ENCODE measurements at places on chromosomes 6 and 20.

DNA sequence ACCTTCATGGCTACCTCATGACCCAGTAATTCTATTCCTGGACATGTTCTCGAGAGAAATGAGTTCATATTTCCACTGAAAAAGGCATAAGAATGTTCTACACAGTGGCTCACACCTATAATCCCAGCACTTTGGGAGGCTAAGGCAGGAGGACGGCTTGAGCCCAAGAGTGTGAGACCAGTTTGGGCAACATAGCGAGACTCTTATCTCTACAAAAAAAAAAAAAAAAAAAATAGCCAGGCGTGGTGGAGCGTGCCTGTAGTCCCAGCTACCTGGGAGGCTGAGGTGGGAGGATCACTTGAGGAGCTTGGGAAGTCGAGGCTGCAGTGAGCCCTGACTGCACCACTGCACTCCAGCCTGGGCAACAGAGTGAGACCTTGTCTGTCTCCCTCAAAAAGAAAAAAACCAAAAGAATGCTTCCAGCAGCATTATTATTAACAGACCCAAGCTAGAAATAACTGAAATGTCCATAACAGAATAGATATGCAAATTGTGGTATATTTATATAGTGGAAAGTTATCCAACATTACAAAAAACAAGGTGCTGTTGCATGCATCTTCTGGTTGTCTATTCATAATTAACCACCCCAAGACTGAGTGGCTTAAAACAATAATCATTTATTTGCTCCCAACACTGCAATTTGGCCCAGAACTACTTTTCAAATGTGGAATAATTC lies 9.4 kb upstream of the RAB44 start:
- no peak for DNase-seq

DNA sequence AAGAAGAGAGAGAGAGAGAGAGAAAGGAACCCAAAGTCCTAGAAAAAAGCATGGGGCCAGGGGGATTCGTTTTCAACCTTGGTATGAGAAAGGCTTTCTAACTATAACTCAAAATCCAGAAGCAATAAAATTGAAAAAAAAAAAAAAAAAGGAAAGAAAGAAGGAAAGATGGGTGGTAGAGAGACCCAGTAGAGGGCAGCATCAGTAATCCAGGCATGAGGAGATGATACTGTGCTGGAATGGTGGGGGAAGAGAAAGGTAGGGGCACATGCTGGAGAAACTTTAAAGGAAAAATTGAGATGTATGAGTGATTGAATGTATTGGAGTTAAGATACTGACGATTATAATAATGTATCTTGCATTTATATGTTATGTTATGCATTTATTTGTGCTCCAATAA lies 1040.7 kb upstream of the FLRT3 start:
- no peak for DNase-seq

DNA sequence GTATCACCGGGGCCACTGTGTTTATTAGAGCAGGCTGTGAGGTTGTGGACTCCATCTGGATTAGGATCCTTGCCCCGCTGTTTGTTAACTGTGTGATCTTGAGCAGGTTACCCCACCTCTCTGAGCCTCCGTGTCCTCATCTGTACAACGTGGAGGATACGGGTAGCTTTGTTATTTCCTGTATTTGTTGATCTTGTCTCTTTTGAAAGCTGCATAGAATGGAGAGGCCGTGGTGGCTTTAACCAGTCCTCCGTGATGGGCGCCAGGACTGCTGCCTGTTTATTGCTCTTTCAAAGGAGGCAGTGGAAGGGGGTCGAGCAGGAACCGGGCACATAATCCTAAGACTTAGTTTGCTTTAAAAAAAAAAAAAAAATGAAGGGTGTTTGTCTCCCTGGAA lies 22.9 kb downstream of the BCAS4 start:
- DNase-seq: no peak

DNA sequence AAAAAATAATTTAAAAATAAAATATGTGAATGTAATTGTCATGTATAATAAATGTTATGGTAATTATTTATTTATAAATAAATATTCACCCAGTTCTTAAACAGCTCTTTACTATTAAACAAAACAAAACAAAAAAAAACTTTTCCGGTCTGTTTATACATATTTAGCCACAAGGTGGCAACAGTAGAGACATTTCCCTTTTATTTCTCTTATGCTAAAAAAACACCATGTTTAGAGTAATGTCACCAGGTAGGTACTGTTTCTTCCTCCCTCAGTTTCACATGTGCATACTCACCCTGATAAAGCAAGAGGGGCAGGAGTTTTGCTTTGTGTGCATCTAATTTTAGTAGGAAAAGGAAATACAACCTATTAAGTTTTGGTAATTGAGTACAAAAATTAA lies 610.4 kb upstream of the IMPG1 start:
- no peak for DNase-seq

GRCh38 chr6:11491596-11492463 lies 45.7 kb upstream of the TMEM170B start:
- DNase-seq: no peak

GRCh38 chr6:112781241-112781640 lies 434.1 kb downstream of the RFPL4B start:
- no peak for DNase-seq

- no peak for DNase-seq
Observed at GRCh38 chr6:14656078-14656521, 538.5 kb downstream of the CD83 start.

GRCh38 chr6:105874835-105875626 lies 211.1 kb upstream of the PRDM1 start:
- DNase-seq: no peak

DNA sequence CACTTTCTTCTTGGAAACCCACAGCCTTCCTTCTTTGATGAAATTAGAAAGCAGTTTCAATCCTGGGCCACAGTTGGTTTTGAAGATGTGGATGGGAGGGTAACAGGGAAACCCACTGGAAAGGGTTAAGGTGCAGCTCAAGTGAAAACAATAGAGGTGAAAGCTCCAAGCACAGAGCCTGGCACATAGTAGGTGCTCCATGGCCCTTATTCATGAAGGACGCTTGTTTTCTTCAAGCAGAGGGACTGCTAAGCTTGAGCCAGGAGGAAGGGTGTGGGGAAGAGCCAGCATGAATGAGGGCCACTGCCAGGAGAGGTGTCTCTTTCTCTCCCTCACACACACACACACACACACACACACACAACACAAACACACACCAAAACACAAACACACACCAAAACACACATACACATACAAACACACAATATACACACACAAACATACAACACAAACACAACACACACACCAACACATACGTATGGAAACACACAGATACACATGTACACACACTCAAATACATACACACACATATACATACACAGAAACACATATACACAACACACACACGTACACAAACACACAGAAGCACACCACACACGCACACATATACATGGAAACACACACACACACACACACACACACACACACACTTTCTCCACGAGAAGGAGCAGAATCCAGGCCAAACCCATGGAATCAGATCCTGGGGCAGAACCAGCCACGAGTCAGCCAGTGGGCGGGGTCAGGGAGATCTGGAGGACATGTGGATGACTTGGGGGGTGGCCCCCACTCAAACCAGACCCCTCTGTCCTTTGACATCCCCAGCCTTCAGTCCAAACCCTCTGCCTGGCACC lies 23.7 kb upstream of the RBPJL start:
- DNase-seq: no peak

- no peak for DNase-seq
Observed at GRCh38 chr6:36139991-36140710, 9.8 kb downstream of the MAPK13 start.

GRCh38 chr20:49867453-49868215 lies 47.7 kb downstream of the SPATA2 start:
- no peak for DNase-seq

DNA sequence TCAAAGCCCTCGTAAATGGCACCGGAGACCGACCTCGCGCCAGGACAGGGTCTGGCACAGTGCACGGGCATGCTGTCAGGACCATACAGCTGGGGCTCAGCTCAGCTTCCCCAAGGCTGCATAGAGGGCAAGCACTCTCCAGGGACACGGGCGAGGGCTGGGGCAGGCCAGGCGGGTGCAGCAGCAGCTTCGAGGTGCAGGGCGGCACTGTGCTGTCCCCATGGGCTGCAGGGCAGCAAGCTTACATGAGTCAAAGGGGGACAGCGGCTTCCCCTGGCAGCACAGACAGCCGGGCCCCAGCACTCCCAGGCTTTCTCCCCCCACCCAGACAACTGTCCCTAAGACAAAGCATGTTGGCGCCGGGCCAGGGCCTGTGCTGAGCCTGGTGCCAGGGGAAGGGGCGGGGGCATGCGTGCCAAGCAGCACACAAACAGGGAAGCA lies 25.7 kb downstream of the PSMG4 start:
- DNase-seq: no peak

DNA sequence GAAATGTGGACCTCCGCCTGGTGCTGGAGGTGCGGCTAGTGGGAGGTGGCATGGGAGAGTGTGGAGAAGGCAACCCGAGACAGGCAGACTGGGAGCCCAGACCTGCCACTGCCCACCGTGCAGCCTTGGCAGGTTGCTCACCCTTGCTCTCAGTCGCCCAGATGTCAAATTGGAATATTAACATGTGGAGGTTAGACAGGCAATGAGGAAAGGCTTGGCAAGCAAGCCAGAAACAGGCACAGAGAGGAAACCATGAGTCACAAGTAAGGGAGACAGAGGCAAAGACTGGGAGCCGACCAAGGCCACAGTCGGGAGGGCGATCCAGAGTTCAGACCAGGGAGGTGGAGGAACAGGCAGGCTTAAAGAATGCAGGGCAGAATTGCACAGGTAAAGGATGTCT lies 178.2 kb downstream of the FOXC1 start:
- DNase-seq: no peak

DNA sequence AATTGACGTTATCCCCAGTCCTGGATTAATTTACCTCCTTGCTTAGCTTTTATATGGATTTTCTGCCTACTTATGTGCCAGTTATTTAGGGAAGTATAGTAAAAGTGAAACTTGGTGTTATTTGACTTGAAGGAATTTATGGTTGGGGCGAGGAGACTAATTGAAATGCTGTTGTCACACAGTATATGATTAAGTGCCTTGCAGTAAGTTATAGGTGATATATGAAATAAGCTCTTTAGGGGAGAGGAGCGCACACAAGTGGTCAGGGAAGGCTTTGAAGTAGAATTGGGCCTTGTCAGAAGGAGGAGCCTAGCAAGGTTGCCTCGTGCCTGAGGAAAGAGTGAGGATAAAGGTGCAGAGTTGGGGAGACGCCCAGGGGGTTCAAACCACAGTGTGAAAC lies 20.5 kb downstream of the NCOA7 start:
- DNase-seq: no peak

Data from GM04503 (cell line).